Omental fat pad (tissue), 4 donors: ENCODE measurements at places on chromosomes 5 and 9. TPM values are rescaled to one million over a fixed set of nuclear protein-coding genes. Genes with fewer than 3 reads are reported as not detected.

DNA sequence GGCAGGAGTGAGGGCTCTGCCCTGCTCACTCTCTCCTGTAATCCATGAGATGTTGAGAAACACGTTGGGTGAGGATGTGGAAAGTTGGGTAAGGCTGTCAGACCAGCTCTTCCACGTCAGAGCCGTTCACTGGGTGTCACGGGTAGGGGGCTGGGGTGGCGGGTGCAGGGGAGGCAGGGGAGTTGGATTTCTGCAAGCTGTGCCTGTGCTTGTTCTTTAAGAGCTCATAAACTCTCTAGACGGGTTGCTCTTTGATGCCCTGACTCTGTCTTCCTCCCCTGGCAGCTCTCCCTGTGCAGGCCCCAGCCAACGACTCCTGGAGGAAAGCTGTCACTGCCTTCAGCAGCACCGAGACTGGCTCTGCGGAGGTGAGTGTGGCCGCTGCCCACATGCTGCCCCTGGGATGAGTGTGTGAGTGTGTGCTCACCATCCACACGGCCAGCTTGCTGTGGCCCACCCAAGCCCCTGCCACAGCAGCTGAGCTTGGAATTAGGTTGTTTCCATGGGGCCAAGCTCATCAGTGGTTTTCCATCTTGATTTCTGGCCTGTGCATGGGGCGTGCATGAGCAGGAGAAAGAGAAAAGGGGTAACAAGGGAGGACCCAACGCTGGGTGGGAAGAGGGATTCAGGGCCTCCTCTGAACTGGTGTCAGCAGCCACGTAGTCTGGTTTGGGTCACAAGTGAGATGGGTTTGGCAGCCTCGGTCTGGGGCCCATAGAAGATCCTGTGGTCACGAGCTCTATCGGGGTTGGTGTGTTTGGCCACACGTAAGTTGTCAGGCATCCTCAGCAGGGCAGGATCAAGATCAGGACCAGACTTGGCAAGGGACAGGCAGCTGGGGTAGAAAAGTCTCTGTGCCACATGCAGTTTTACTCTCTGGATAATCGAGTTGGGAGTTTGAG, 21.0 kb upstream of the POMT1 start:
- no peak for DNase-seq

Gene TMC1
- total RNA-seq, result 0.13 TPM

Gene NAIP
- total RNA-seq, result 35.8 TPM

- DNase-seq, result no peak
Observed at GRCh38 chr5:58326022-58326421, 133.9 kb downstream of the PLK2 start.

Gene WDR31
- 2.0 TPM for total RNA-seq

DNA sequence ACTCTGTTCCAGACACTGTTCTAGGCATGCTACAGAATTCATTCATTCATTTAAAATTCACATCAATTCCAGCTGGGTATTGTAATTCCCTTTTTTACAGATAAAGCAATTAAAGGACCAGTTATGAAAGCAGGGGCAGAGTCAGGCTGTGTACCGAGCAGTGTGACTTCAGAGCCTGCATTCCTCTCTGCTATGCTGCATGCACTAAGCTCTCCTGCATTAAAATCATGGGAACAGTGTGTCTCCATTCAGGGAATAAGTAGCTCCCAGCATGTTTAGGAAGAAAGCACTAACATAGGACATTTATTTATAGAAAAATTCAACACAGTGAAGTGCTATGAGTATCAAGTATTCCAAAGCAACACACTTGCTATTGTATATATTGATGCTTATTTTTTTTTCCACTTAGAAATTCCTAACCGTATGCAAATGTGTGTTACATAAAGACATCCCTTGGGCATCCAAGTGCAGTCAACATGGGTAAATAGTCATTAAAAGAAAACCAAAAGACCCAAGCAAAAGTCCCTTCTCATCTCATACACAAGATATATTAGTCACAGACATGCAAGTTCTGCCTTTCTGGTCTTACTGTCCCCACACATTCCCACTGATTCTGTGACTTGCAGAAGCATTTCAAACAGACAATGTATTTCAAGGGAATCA, 173.7 kb downstream of the GABRB2 start:
- DNase-seq, result no peak

- no peak for DNase-seq
Observed at GRCh38 chr5:163079618-163080017, 357.8 kb upstream of the CCNG1 start.
